IPS-NIHi11 (cell line): ENCODE measurements at places on chromosomes 2 and 18.

DNA sequence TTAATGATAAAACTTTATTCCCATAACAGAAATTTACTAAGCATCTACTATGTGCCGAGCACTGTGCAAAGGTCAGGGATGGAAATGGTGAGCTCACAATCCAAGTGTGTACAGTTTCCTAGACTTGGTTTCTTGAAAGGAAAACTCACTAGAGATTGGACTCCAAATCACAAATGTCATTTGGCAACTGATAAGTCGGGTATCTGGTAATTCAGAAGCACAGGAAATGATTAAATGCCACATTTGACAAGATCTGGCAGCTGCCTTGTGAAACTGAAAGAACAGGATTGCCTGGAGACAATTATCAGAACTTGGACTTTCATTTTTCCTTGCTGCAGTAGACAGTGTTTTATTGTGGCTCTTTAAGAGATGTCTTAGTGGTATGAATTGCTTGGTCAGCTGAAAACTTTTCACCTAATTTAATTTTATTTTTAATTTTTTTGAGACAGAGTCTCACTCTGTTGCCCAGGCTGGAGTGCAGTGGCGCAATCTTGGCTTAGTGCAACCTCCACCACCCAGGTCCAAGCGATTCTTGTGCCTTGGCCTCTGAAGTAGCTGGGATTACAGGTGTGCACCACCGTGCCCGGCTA, 19.2 kb downstream of the ITGA6 start:
- no peak for DNase-seq

GRCh38 chr2:72971036-72971435, 53.7 kb downstream of the EMX1 start:
- DNase-seq, result no peak

GRCh38 chr18:50429207-50429948, 54.5 kb downstream of the SKA1 start:
- DNase-seq, result peak; percentile 35

- no peak for DNase-seq
Measured at GRCh38 chr2:197556456-197556855, 40.6 kb downstream of the MOB4 start.

GRCh38 chr2:100275200-100275589, 47.1 kb downstream of the LONRF2 start:
- DNase-seq, result no peak

GRCh38 chr2:144032566-144032965, 487.4 kb downstream of the ZEB2 start:
- DNase-seq, result no peak

DNA sequence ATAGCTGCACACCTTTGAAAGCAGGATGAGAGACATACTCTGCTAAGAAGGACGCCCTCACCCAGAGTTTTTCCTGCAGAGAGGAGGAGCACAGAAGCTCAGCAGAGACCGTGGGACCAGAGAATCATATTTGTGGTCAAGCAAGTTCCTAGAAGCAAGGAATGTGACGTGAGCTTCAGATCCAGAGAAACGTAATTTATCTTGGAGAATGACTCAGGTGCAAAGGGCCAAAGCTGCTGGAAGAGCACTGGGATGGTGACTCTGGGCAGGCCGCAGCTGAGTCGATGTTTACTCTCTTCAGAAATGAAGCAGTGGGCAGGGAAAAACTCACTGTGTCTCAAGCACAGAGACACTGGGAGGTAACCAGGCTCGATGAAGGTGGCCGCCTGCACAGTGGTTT, 50.1 kb upstream of the IGFBP2 start:
- no peak for DNase-seq

GRCh38 chr2:217667035-217667434, 335.8 kb downstream of the TNS1 start:
- DNase-seq, result no peak

DNA sequence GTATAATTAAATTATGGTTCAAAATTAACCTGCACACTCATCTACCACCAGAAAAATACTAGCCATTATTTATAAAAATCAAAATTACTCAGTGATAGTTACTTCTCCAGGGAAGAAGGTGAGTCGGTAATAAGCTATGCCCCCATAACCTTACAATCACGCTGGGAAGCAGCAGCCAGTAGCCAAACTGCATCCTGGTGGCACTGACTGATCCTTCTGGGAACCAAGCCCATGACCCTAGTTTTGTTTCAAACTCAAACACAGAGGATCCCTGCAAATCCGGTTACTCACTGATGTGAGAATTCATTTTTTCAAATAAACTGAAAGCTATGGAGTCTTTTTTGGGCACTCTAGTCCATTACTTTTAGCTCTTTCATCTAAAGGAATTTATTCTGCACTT, 88.2 kb upstream of the VWC2L start:
- DNase-seq, result no peak

- no peak for DNase-seq
Measured at GRCh38 chr18:48191494-48191893, 217.7 kb downstream of the ZBTB7C start.

GRCh38 chr2:56182420-56182819, 1.4 kb upstream of the CCDC85A start:
- DNase-seq, result peak; percentile 50

GRCh38 chr2:86703704-86704361, 16.3 kb upstream of the RMND5A start:
- DNase-seq, result no peak

GRCh38 chr2:201777869-201778268, 2.9 kb downstream of the ALS2 start:
- no peak for DNase-seq

DNA sequence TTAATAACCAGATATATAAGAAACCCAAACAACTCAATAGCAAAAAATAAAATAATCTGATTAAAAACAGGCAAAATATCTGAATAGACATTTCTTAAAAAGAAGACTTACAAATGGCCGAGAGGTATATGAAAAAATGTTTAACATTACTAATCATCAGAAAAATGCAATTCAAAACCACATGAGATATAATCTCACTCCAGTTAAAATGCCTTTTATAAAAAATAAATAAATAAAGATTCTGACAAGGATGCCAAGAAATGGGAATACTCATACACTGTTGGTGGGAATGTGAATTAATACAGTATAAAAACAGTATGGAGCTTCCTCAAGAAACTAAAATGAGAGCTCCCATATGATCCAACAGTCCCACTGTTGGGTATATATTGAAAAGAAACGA, 33.9 kb upstream of the BMP10 start:
- no peak for DNase-seq

- no peak for DNase-seq
Measured at GRCh38 chr2:172510548-172510947, 45.3 kb upstream of the PDK1 start.

GRCh38 chr18:32803568-32803967, 30.7 kb upstream of the KLHL14 start:
- no peak for DNase-seq

DNA sequence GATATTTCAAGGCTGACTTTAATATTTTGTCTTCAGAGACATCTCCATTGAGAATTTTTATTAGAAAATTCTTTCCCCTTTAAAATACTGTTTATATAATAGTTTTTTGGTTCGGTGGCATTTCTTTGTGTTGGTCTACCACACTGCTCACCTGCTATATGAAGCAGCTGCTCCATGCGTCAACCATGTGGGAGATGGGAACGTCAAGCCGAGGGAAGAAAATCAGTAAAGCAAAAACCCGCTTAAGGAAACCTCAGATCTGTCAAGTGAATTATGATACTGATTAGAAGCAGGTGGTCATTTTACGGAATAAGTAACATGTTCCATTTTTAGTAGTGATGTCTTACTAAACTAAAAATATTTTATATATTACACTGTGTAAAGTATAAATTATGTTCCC, 5.6 kb upstream of the TMEM17 start:
- no peak for DNase-seq

GRCh38 chr2:26948800-26949199, 21.6 kb upstream of the MAPRE3 start:
- DNase-seq, result no peak

DNA sequence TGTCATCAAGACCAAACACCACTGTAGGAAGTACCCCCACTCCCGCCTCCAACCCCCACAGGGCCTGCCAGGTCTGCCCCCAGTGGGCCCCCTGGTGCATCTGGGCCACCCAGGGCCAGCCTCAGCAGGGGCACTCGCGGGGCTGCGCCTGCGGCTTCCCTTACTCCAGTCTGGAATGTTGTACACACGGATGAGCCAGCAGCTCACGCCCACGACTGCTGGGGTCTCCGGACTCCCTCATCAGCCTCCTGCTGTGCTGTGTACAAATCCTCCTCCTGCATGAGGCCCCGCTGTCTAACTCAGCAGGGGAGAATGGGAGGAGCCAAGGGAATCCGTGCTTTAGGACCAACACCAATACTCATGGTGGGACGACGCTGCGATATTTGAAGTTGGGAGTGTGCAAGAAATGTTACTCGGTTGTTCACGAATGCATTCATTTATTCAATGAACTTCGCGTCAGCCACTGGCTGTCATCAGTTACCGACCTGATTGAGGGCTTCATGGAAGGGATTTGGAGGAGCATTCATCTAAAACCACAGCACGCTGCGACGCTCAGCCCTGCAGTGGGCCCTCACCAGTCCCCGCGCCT, 654 bp upstream of the ASB1 start:
- peak; percentile 64 for DNase-seq

DNA sequence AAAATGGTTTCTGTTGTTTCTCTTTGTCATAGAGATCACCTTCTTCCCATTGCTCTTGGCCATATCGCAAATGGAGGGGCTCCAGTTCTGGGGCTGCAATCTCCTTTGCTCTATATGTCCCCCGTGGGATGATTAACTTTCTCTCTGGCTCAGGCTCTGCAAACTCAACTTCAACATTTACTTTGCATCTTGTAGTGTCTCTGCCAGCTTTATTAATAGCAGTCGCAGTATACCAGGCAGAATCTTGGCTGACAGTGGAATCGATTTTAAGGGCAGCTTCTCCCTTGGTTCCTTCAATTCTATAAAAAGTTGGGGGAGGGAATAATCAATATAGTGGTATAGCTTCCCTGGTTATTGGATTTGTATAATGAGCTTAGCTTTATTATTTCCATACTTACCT, 30.5 kb downstream of the TTN start:
- no peak for DNase-seq

- no peak for DNase-seq
Measured at GRCh38 chr2:8876628-8877027, 39.2 kb upstream of the KIDINS220 start.

DNA sequence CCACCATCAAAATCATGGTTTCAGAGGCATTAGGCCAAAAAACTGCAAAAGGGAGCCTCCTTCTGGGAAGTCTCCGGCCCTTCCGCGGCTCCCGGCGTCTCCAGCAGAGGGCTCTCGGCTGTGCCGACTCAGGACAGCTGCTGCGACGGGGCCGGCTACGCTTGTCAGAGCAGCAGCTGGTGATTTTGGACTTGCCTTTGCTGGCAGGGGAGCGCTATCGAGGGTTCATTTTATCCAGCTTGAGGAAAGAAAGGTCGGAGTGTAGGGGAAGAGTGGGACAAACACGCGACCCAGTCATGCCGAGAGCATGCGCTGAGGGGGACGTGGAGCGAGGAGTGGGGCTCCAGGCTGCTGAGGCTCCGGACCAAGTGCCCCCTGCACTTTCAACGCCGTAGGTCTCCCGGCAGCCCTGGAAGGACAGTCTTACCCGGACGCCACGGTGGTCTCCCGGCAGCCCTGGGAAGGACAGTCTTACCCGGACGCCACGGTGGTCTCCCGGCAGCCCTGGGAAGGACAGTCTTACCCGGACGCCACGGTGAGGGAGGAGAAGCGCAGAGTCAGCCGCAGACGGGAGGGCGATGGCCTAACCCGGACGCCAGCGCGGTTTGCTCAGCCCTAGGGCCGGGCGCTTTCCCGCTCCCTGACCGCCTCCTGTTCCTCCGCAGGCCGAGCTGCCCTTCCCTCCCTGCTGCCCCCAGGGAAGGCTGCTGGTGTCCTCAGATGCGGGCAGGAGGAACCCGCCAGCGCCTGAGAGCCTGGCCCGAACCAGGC, 21.7 kb downstream of the DDX18 start:
- peak; percentile 82 for DNase-seq

DNA sequence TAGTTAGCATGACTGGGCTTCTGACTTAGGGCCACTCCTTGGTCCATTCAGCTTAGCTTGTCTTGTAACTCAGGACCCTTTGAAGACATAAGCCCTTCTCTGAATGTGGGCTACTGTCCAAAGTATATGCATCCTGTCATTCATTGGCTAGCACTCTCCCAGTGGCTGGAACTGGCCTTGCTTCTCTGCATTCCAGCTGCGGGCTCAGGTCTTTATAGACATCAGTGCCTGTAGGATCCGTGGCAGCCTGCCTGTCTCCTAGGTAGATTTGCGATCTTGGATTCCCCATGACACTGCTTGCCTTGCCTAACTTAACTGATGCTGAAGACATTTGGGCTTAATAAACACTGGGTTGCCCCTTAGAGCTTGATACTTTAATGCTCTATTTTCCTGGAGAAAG, 170.1 kb downstream of the DCC start:
- no peak for DNase-seq

DNA sequence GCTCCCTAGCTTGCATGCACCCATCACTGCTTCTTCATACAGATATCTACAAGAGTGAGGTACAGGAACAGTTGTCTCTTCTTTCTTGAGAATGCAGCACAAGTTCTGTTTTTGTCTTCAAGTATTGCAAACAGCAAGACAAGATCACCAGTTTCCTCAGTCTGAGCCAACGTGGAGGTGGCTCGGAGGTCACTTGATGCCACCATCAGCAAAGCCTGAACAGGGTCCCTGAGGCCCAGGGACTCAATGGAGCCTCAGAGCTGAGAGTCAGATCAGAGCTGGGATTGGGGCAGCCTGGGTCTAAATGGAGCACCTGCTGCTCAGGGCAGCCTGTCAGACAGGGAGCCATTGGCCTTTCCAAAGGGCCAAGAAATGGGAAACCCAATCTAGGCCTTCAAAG, 290.7 kb upstream of the ID2 start:
- no peak for DNase-seq

- DNase-seq, result no peak
Measured at GRCh38 chr2:104033399-104033798, 820.5 kb upstream of the POU3F3 start.

GRCh38 chr18:77223653-77224052, 26.0 kb upstream of the GALR1 start:
- no peak for DNase-seq

- no peak for DNase-seq
Measured at GRCh38 chr18:56541793-56542192, 96.6 kb downstream of the TXNL1 start.

- no peak for DNase-seq
Measured at GRCh38 chr2:25372405-25373268, 30.9 kb upstream of the DNMT3A start.

GRCh38 chr18:58454406-58455061, 174.4 kb downstream of the ALPK2 start:
- DNase-seq, result no peak

GRCh38 chr2:33617401-33617800, 18.3 kb upstream of the FAM98A start:
- DNase-seq, result no peak

- DNase-seq, result no peak
Measured at GRCh38 chr2:154392256-154392655, 306.2 kb upstream of the KCNJ3 start.

GRCh38 chr18:45801416-45802004, 24.0 kb upstream of the SIGLEC15 start:
- DNase-seq, result no peak

DNA sequence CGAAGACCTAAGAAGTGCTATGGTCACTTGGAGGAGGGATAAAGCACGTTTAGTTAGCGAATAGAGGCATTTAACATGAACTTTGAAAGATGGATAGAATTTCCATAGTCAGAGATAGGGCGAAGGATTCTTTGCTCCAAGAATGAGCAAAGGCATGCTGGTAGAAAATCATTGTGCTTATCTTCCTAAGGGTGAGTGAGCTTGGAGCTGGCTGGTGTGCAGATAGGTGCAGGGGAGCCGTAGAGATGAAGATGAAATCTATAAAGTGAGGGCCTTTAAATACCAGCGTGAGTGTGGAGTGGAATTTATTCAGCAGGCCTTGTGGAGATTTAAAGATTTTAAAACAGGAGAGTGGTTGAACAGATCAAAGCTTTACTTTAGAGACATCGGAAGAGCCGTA, 1.6 kb downstream of the HRH4 start:
- DNase-seq, result no peak
